ENCODE measurements at places on chromosomes 3 and 15. TPM values are rescaled to one million over a fixed set of nuclear protein-coding genes. Genes with fewer than 3 reads are reported as not detected.

TSPAN3 gene
- 391 TPM for total RNA-seq

ERICH6 gene
- 0.33 TPM for total RNA-seq

KPNA4 gene
- total RNA-seq = 45.0 TPM

LMAN1L gene
- not detected for total RNA-seq

CGNL1 gene
- total RNA-seq = 30.9 TPM

MEGF11 gene
- total RNA-seq = 6.2 TPM

HIGD1A gene
- 200 TPM for total RNA-seq

GOLGA6L7 gene
- not detected for total RNA-seq

DNA sequence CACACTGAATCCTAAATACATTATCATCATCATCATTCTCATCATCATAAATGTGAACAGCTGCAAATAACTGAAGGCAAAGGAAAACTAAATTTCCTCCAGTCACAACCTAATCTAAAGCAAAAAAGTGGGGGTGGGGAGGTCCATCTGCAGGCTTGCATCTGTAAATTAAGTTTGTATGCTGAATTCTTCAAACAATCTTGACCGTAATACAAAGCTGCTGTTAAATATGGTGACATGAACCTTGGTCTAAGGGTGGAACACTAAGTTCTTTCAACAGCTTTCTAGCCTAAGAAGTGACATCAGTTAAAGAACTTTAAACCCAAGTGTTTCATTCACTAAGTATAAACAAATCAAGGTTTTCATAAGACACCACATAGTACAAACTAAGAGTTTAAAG, 4.3 kb downstream of the LRRFIP2 start:
- no peaks in the 10 kb centered on the region for H3K27me3 ChIP-seq
- DNase-seq = no peak
- H3K36me3 ChIP-seq = peaks cover 13% of the 10 kb centered on the region
- no peaks in the 10 kb centered on the region for H3K4me1 ChIP-seq

DNA sequence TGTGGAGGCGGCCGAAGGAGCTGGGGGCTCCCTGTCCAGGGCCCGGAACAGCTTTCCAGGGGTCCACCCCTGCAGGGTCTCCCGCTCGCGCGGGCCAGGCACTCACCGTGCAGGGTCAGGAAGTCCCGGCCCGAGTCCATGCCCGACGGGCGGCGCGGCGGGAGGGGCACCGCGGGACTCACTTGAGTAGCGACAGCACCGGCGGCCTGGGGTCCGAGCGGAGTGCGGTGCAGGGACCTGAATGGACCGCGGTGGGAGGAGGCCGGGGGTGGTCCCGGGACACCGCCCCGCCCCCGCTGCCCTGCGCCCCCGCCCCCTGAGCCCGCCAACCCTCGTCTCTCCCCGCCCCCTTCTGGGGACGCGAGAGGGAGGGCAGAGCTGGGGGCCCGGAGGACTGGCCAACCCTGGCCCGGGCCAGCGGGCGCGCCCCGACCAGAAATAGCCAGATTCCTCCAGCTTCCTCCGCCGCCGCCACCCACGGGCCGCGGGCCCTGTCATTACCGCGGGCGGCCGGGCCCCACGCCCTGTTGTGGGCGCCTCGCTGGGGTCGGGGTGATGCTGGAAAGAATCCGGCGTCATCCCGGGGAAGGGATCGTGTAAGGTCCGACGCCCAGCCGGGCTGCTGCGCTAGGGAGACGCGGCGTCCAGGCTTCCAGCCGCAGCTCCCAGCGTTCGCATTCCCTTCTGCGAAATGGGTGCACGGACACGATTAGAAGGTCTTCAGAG, at the start of gene PLCD1:
TSS of gene PLCD1 (minus strand) at position 243 of the 726 bp plus-strand sequence. CDS start at position 140, 103 bp downstream.
- DNase-seq = peak; percentile 62
- peaks cover 40% of the 10 kb centered on the region for H3K4me1 ChIP-seq
- H3K27ac ChIP-seq = peak within 1 kb of the TSS; percentile 82
- H3K4me3 ChIP-seq = peak within 1 kb of the TSS; percentile 63
- no peaks in the 10 kb centered on the region for H3K36me3 ChIP-seq
- H3K27me3 ChIP-seq = peaks cover 22% of the 10 kb centered on the region

DNA sequence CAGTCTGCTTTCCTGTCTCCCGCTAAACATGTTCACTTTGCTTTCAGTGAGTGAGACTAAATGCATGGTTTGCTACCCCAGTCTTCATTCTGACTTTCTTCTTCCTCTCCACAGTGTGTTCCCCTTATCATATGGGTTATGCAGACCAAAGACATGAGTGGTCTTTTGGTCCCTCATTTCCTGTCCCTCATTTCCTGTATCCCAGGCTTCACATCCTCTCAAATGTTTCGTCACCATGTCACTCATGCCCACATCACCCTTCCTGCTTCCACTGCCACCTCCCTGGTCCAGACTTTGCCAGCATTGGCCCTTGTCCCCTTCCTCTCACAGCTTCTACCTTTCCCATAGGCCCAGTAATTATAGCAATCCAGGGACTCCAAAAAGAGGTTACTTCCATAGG, 209.0 kb downstream of the MYRIP start:
- no peak for DNase-seq
- H3K27me3 ChIP-seq = no peaks in the 10 kb centered on the region
- no peaks in the 10 kb centered on the region for H3K36me3 ChIP-seq
- H3K4me1 ChIP-seq = no peaks in the 10 kb centered on the region
- no peak overlapping the region for H3K4me3 ChIP-seq

- H3K4me1 ChIP-seq = peaks cover 11% of the 10 kb centered on the region
- no peak for DNase-seq
- no peak overlapping the region for H3K27ac ChIP-seq
- no peaks in the 10 kb centered on the region for H3K27me3 ChIP-seq
- peaks cover 6% of the 10 kb centered on the region for H3K36me3 ChIP-seq
Measured at GRCh38 chr15:101185336-101185735, 66.5 kb downstream of the CHSY1 start.

DNA sequence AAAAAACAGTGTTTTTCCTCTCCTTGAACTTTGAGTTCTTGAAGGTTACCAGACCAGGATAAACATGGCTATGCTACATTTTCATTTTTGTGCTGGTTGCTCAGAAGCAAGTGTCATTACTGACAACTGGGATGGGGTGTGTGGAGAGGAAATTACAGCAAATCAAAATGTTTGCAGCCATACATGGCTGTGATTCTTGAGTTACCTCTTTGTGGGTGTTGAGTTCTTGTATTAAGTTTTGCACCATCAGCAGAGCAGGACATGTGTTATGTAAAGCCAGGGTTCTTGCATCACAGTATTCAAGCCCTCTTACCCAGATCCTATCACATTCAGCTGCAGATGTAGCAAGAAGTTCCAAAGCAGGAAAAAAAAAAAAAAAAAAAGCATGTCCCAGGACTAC, 53.9 kb upstream of the ATOSA start:
- no peaks in the 10 kb centered on the region for H3K36me3 ChIP-seq
- DNase-seq = no peak
- H3K4me3 ChIP-seq = no peak overlapping the region

- H3K27ac ChIP-seq = no peak overlapping the region
- H3K4me1 ChIP-seq = peaks cover 30% of the 10 kb centered on the region
- H3K27me3 ChIP-seq = no peaks in the 10 kb centered on the region
- DNase-seq = no peak
Measured at GRCh38 chr3:9194509-9195184, 54.8 kb downstream of the SRGAP3 start.

GRCh38 chr3:130850044-130850797, 43.7 kb upstream of the ATP2C1 start:
- no peaks in the 10 kb centered on the region for H3K27me3 ChIP-seq
- H3K4me1 ChIP-seq = peaks cover 6% of the 10 kb centered on the region
- H3K4me3 ChIP-seq = no peak overlapping the region
- H3K27ac ChIP-seq = no peak overlapping the region

GRCh38 chr15:99450896-99451358, 114.9 kb upstream of the MEF2A start:
- H3K4me1 ChIP-seq = peaks cover 49% of the 10 kb centered on the region
- H3K4me3 ChIP-seq = no peak overlapping the region
- no peaks in the 10 kb centered on the region for H3K36me3 ChIP-seq
- H3K27me3 ChIP-seq = peaks cover 8% of the 10 kb centered on the region

DNA sequence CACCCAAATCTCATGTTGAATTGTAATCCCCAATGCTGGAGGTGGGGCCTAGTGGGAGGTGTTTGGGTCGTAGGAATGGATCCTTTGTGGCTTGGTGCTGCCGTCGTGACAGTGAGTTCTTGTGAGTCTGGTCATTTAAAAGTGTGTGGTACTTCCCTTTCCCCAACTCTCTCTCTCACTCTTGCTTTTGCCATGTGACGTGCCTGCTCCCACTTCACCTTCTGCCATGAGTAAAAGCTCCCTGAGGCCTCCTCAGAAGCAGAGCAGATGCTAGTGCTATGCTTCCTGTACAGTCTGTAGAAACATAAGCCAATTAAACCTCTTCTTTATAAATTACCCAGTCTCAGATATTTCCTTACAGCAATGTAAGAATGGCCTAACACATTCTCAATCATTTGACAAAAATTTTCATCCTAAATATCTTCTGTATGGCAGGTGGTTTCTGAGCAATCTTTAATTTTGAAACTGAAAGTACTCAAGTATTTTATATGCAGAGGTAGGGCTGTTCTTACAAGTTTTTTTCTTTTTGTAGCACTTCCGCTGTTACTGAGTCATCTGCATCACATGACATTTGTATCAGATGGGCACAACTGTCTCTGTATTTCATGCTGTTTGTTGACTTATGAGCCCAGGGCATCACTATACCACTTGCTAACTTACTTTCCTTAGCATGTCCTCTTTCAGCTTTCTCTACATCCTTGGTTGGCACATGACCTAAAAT, 8.8 kb downstream of the RPL39L start:
- no peaks in the 10 kb centered on the region for H3K27me3 ChIP-seq
- H3K27ac ChIP-seq = no peak overlapping the region
- H3K36me3 ChIP-seq = no peaks in the 10 kb centered on the region
- no peaks in the 10 kb centered on the region for H3K4me1 ChIP-seq
- no peak for DNase-seq

DNA sequence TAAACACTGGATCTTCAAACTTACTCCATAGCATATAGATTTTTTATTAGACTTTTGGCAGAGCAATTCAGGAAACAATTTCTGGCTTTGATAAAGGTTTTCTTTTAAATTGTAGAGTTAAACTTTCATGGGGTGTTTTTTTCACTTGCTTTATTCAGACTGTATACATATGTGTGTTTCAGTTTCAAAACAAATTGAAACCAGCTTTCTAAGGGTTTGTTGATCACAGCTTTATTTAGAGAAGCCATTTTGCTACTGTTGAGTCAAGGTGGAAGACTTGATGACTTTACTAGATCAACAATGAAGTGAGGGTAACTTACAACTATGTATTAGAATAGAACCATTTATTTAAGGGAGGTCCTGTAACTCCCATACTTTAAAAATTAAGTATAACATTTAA, 6.2 kb downstream of the UBE2E1 start:
- H3K36me3 ChIP-seq = no peaks in the 10 kb centered on the region
- H3K4me1 ChIP-seq = peaks cover 6% of the 10 kb centered on the region
- no peak for DNase-seq

DNA sequence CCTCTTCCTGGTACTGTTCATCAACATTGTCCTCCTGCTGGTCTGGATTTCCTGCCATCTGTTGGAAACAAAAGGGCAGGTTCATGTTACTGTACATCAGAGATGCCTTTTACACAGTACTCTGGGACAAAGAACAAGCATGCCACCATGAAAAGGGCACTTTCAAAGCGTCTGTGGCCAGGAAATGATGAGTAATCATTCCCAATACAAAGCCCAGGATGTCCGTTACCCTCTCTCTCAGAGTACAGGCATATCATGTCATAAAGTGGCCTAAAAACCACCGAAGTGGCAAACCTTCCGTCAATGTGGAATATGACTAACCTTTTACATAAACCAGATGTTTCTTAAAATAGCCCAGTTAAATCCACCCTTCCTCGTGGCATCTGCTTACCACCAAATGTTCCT, 71.2 kb downstream of the GOLIM4 start:
- H3K36me3 ChIP-seq = peaks cover 6% of the 10 kb centered on the region
- H3K4me3 ChIP-seq = no peak overlapping the region
- H3K27ac ChIP-seq = no peak overlapping the region

DNA sequence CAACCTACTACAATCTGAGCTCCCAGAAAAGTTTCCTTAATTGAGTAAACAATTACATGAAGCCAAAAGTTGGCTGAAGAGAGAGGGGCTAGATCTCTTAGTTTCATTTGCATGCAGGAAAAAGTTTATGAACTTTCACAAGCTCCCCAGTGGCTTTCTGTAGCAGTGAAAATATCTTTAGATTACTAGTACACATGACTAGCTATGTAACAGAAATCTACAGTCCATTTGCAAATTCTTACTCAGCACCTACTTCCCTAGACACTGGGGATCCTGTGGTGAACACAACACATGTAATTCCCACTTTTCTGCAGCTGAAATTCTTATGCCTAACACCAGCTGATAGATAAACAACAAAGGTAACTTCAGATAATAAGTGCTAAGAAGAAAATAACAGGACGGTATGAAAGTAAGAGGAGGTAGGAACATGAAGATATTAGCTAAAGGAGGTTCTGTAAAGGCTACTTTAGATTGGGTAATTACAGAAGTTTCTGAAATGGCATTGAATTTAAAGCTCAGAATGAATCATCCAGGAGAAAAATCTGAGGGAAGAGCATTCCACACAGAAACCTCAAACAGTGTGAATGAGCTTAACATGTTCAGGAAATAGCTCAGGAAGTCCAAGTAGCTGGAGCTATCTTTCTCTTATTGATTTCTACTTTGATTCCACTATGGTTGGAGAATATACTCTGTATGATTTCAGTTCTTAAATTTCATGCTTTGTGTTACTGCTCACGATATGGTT, 204.8 kb downstream of the MAGI1 start:
- no peaks in the 10 kb centered on the region for H3K4me1 ChIP-seq
- no peaks in the 10 kb centered on the region for H3K36me3 ChIP-seq
- no peak for DNase-seq
- H3K27me3 ChIP-seq = no peaks in the 10 kb centered on the region
- H3K27ac ChIP-seq = no peak overlapping the region

- H3K27ac ChIP-seq = no peak overlapping the region
- no peaks in the 10 kb centered on the region for H3K27me3 ChIP-seq
- H3K4me1 ChIP-seq = peaks cover 29% of the 10 kb centered on the region
- no peaks in the 10 kb centered on the region for H3K36me3 ChIP-seq
- DNase-seq = no peak
Measured at GRCh38 chr3:126373682-126374601, 16.7 kb upstream of the KLF15 start.

DNA sequence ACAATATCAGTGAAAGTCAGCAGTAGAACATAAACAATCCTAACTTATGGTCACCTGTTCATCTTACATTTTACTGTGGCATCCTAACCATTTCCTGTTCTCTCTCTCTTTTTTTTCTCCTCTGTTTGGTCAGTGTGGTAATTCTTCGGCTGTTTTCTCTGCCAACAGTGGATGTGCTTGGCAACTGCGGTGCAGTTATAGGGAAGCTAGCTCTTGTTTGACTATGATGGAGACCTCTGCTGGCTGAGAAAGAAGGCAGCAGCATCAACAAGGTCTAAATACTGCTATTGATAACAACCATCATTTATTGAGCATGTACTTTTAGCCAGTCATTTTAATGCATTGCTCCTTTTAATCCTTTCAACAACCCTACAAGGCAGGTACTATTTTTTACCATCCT, 723 bp upstream of the DRD3 start:
- no peaks in the 10 kb centered on the region for H3K27me3 ChIP-seq
- no peaks in the 10 kb centered on the region for H3K4me1 ChIP-seq
- no peak overlapping the region for H3K27ac ChIP-seq
- H3K4me3 ChIP-seq = no peak overlapping the region
- no peaks in the 10 kb centered on the region for H3K36me3 ChIP-seq
- DNase-seq = no peak

GRCh38 chr15:44595656-44596510, 58.9 kb downstream of the EIF3J start:
- no peak overlapping the region for H3K27ac ChIP-seq
- DNase-seq = no peak
- no peaks in the 10 kb centered on the region for H3K27me3 ChIP-seq

Measured in spinal cord (tissue), 10 donors.